ENCODE measurements at places on chromosomes 7 and 10.

DNA sequence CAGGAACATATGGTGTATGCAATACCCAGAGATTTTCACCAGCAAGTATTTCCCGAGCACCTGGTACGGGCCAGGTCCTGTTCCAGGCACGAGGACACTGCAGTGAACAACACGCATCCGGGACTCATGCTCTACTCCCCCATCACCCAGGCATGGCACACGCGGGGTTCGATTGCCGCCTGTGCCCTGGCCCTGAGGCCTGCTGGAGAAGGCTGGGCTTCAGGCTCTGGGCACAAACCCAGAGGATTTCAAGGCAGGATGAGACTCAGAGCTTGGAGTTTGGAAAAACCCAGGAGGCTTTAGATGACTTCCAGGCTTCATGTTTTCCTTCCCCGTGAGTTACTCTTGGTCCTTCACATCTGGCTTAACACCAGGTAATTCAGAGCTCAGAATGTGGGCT lies 143.5 kb downstream of the NEURL1 start:
- DNase-seq = no peak

GRCh38 chr7:25944777-25945515 lies 207.1 kb upstream of the NFE2L3 start:
- DNase-seq = no peak

- peak; percentile 22 for DNase-seq
Measured at GRCh38 chr7:7177044-7177517, 5.3 kb upstream of the C1GALT1 start.

GRCh38 chr7:18698258-18698734 lies 202.7 kb downstream of the HDAC9 start:
- no peak for DNase-seq

- no peak for DNase-seq
Measured at GRCh38 chr10:819816-820215, 111.7 kb downstream of the LARP4B start.

GRCh38 chr7:148095066-148095465 lies 495.5 kb upstream of the C7orf33 start:
- DNase-seq = no peak

- peak; percentile 76 for DNase-seq
Measured at GRCh38 chr7:98745722-98746318, 124.0 kb downstream of the TMEM130 start.

GRCh38 chr7:33669251-33669670 lies 236.1 kb upstream of the BMPER start:
- no peak for DNase-seq

GRCh38 chr10:49086889-49087288 lies 28.4 kb downstream of the VSTM4 start:
- DNase-seq = no peak

DNA sequence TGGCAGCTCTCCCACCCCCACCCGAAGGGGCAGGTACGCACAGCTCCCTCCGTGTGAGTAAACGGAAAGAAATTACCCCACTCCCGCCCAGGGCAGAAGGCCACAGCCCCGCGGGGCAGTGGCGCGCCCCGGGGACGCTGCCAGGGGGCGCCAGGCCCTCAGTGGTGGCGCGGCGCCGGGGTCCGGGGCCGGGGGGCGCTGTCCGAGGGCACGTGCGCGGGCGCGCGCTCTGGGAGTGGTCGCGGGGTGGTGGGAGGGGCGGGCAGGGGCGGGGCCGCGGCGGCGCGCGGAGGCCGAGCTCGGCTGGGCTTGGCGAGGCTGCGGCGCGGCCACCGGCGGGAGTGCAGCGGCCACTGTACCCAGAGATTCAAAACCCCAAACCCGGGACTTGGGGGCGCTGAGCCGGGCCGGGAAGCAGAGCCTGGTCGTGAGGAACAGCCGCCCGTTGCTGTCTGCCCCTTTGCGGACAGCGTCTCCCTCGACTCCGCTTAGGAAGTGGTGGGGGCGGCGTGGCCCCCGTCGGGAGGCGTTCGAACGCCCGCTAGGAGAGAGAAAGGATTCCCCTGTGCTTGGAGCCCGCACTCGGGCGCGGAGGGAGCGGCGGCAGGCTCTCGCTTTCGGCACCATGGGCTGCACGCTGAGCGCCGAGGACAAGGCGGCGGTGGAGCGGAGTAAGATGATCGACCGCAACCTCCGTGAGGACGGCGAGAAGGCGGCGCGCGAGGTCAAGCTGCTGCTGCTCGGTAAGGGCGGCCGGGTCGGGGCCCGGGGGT lies at the start of gene GNAI1:
Gene GNAI1, plus strand, starts transcription at position 296 of the 773 bp plus-strand sequence. Its CDS starts 330 bp downstream, at position 626.
- DNase-seq = peak; percentile 90

GRCh38 chr10:75137533-75138438 lies 26.3 kb downstream of the SAMD8 start:
- peak; percentile 49 for DNase-seq

DNA sequence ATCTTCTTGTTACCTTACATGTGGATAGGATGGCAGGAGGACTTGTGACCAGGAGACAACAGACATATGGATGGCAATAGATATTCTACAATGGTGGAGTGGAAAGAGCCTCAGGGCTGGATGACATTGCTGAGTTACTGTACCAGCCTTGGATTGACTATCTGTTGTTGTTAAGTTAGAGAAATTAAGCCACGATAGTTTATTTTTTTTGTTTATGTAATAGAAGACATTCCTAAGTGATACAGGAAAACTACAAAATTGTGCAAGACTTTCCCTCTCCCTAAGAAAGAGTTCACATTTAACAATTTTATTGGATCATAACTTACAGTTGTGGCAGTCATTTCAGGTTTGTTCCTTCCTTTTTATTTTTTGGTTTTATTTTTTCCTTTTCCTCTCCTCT lies 230.7 kb upstream of the CACNA2D1 start:
- no peak for DNase-seq

DNA sequence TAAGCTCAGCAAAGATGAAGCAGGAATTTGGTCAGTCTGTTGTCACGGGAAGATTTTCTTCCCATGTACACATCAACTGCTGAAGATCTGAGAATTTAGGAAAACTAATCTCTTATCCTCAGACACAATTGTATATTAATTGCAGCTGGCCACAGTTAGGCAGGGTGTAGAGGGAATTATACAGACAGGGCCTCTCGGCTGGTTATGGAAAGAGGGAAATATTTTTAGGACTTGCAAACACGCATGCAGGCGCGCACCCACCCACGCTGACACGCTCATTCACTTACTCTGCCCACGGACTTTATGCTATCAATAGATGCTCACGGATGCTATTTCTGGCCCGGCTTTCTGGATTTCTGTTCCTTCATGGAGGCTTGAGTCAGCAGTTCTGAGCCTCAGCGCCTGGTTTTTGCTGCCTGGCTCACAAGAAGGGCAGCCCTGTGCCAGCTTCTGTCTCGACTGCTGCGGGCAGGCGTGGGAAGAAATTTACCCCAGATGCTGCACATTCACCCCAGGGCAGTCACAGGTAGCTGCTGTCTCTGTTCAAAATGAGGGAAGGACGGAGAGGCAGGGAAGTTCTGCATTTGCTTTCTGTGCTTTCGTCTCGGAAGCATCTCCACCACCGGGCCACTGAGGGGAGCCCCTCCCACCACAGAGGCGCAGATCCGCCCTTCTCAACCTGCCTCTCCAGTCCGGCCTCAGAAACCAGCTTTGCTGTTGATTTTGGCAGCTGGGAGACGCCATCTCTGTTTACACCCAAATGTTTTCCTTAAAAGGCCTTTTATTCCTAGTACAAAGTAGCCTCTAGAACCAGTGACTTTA lies 116.3 kb upstream of the BTBD16 start:
- DNase-seq = peak; percentile 76

GRCh38 chr7:98215561-98216495 lies 4.6 kb downstream of the BHLHA15 start:
- DNase-seq = no peak

DNA sequence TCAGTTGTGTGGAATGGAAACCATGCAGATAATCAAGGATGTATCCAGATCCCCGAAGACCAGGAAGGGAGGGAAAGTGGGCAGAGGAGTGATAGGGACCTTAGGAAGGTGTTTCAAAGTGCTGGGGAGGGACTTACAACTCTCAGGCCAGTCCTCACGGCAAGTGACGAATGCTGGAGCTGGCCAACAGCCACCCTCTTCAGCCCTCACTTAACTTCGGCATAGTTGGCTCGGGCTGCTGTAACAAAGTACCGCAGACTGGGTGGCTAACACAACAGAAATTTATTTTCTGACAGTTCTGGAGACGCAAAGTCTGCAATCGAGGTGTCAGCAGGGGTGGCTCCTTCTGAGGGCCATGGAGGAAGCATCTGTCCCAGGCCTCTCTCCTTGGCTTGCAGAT lies 265.9 kb upstream of the YAE1 start:
- DNase-seq = no peak

GRCh38 chr10:45058992-45059561 lies 58.4 kb downstream of the ZNF22 start:
- no peak for DNase-seq

DNA sequence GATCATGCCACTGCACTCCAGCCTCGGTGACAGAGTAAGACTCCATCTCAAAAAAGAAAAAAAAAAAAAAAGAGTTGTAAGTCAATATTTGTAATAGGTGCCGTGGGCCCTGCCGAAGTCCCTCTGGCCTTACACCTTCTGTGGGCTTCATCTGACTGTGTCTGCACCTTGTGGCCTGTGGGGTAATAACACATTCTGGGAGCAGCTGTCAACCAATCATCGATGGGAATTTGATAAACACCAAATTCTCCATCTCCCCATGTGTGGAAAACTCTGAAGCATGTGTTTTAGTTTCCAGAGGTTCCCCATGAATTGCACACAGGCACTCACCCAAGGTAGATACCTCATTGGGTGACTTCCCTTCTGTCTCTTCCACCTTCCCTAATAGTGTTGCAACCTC lies 10.8 kb downstream of the ZNF394 start:
- no peak for DNase-seq

- no peak for DNase-seq
Measured at GRCh38 chr10:69010151-69010640, 21.6 kb downstream of the KIFBP start.

GRCh38 chr7:74495112-74496086 lies 41.7 kb downstream of the GTF2IRD1 start:
- no peak for DNase-seq

GRCh38 chr7:27553273-27553672 lies 109.4 kb downstream of the HIBADH start:
- no peak for DNase-seq

DNA sequence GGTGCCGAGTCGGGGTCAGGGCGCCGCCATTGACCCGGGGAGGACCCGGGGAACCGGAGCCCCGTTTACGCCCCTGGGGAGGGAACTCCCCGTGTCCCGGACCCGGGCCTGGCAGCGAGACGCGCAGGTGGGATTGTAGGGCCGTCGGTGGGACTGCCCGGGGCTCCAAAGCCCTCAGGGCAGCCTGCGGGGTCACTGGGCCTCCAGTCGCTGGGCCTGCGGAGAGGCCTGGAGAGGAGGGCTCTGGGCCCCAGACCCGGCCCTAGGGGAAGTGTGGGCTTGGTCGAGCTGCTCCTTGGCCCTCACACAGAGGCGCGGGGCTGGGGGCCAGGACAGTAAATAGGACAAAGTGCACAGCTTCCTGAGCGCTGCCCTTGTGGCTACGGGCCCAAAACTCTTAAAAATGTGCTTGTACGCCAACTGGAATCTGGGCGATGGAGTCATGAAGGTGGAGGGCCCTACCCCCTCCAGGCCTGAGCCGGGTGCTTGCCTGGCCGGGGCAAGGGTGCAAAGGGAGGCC lies 657 bp downstream of the ECHDC3 start:
- DNase-seq = no peak

DNA sequence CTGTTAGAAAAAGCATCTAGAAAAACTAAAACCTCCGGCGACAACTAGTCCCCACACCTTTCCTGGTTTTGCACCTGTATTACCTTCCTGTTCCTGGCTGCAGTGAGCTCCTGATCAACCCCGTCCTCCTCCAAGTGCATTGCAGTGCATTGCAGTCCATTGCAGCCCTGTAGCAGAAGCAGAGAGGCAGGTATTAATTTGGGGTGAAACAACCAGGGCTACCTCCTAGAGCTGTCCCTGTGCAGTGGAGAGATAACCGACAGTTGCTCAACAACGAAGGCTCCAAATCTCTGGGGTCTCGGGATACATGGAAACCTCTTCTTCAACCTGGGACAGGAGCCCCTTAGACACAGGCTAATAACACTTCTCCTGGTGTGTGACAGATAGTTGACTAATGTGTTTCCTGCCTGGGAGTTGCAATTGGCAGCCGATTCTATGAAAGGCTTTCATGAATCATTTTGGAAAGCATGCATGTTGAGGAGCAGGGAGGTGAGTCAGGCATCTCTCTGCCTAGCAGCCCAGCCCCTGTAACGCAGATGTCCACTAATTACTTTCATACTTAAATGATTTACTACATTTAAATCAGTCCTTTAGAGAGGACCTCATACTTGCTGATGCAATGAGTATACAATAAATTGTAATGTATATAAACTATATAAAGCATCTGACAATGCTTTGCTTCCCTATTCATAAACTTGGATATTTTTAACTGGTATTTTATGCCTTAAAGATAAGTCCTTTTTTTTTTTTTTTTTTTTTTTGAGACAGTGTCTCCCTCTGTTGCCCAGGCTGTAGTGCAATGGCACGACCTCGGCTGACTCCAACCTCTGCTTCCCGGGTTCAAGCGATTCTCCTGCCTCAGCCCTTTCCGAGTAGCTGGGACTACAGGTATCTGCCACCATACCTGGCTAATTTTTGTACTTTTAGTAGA lies 59.0 kb downstream of the PRR15 start:
- peak; percentile 90 for DNase-seq

GRCh38 chr7:69775231-69775771 lies 177.0 kb downstream of the AUTS2 start:
- DNase-seq = peak; percentile 59

- peak; percentile 27 for DNase-seq
Measured at GRCh38 chr10:78914502-78915189, 154.1 kb upstream of the ZMIZ1 start.

DNA sequence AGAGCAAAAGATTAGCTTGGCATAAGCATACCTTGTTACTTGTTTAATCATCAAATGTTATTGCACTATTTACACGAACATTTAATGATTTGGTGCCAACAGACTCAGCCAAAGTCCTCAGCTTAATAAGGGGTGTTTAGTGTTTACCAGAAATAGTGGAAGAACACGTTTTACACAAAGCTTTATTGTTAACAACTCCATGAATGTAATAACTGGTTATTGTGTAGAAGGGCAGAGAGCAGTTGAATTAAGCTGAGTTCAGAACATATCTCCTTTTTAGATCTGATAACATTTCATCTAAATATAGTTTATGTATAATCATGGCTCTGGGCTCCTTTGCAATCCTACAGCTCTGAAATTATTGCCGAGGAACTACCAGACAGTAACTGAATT lies 99.1 kb downstream of the CABCOCO1 start:
- DNase-seq = no peak

DNA sequence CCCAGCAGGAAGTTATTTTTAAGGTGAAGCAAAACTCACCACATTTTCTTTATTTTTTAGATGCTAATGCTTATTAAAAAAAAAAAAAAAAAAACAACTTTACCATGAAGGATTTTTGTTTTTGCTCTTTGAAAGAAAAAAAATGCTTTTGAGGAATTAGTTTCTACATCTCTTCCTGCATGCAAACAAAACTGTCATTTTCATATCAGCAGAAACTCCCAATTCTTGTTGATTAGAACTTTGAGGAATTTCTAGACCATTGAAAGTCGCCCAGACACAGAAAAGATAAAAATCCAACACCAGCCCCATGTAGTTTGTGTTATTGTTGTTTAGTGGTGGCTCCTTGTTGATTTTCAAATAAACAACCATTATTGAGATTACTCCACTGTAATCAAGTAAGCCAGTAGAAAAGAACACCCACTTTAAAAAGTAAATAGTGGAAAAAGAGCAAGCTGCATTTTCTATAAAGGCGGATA lies 14.3 kb downstream of the SKIDA1 start:
- DNase-seq = no peak

Measured in GM03348 (cell line).